ENCODE measurements at places on chromosomes 7 and 10. TPM values are rescaled to one million over a fixed set of nuclear protein-coding genes. Genes with fewer than 3 reads are reported as not detected.

Gene ACBD7
- 1.2 TPM for total RNA-seq

Gene INHBA
- 0.21 TPM for total RNA-seq

Gene TMEM270
- 0.21 TPM for total RNA-seq

Gene ZYX
- 197 TPM for total RNA-seq

Gene RBM20
- 4.3 TPM for total RNA-seq

Gene SLC26A4
- 0.02 TPM for total RNA-seq

Gene UTF1
- total RNA-seq = not detected

Gene SPACDR
- 0.98 TPM for total RNA-seq

Gene INA
- 18.6 TPM for total RNA-seq

Gene PPP3CB
- total RNA-seq = 18.3 TPM

Gene ATOH7
- total RNA-seq = 0.21 TPM

Gene IKZF1
- total RNA-seq = not detected

Gene SLC13A1
- not detected for total RNA-seq

Gene KCNMA1
- total RNA-seq = 38.0 TPM

All from A549 treated with dexamethasone at 1 μM for 4 hours (cell line).